Fibroblast of skin of right quadriceps (primary cell): ENCODE measurements at places on chromosomes 16 and 17.

- no peak for DNase-seq
Measured at GRCh38 chr17:69485251-69485661, 70.8 kb downstream of the MAP2K6 start.

GRCh38 chr17:77320485-77321256 is 179.9 kb downstream of the SEC14L1 start:
- peak; percentile 74 for DNase-seq

DNA sequence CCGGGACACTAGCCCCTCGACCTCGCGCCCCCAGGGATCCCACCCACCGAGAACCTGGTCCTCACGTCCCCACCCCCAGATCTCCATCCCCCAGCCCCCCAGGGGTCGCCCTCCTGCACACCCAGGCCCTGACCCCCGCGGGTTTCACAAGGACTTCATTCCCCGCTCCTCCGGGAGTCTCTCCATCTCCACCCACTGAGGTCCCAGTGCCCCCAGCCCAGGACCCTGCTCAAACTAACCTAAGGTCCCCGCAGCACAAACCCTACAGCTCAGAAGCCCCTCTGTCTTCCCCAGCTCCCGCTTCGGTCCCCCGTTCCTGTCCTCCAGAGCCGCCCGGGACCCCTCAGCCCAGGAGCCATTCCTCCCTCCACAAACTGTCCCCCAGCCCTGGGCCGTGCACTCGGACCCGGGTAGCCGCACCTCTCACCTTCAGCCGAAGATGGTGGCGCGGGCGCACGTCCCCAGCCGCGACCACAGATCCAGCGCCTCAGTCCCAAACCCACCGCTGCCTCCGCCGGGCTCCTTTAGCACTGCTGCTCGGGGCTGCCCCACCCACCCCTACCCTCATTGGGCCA is at the start of gene MYH10:
Gene MYH10, minus strand, starts transcription at position 499 of the 575 bp plus-strand sequence. CDS start 7,479 bp downstream, outside the sequence.
- DNase-seq = no peak

DNA sequence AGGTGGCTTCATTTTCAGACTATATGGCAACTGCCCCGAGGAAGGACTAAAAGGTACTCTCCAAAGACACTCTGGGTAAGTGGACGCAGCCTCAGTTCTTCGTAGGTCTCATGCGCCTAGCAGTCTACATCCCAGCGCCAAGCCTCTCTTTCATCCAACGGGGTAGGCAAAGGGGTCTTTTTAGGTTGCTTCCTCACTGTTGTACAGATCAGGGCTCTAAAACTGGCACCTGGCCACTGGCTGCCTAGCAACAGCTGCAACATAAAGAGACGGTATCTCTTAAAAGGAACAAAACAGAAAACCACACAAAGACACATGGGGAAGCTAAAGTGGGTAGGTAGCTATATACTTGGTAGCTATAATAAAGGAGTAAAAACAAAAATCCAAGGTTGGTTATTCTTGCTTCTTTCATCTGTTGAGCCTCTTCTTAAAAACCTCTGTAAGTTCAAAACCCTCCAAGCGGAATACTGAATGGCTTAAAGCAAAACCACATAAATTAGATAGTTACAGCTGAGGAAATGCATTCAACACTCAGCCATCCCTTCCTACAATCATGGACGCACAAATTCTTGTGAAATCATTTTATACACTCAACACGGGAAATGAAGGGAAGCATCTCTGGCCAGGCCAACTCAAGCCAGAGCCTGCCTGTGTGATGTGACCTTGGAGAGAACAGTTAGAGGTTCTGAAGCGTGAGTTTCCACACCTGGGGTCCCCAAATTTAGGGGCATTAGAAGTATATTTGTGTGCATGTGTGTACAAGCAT is 22.7 kb downstream of the CYTH1 start:
- DNase-seq = peak; percentile 60

DNA sequence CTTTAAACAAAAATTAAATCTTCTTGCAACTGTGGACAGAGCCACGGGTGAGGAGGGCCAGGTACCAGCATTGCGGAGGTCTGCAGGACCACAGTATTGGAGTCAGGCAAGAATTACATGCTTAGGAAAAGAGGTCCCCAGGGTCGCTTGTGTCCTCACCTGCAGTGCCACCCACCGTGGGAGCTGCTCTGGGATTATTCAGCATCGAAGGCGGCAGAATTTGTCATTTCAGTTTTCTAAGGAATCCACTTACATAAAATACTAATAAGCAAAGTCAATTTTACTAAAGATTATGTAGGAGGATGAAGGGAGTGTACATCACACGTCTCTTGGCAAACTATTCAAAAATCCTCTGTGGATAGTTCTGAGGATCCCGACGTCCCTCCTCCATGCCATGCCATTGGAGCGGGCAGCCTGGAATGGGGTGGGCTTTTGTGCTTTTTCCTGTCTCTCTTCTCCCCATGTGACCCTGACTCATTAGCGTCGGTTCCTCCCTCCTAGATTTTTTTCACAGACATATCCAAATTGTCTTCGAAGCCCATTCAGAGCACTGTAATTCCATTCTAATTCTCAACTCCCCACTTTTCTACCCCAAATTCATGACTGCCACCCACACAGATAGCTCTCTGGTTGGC is 3.0 kb upstream of the PIK3R6 start:
- no peak for DNase-seq

GRCh38 chr16:66295761-66296546 is 70.5 kb upstream of the CDH5 start:
- DNase-seq = no peak

DNA sequence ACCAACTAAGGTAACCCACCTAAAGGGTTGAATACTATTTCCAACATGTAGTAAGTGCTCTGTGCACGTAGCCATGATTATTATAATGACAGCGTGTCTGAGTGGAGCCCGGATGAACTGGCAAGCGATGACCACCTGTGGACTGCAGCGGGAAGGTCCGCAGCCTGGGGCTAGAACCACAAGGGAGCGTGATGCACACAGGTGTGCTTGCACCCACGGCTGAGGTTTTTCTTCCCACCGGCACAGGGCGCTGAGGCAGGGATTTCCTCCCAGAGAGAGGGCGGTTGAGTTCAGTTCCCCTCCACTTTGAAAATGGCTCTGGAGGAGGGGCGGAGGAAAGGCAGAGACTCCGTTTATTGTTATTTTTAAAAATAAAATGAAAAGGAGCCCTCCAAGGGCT is 221.7 kb upstream of the HSBP1 start:
- DNase-seq = no peak

- DNase-seq = no peak
Measured at GRCh38 chr17:19975601-19976000, 2.0 kb downstream of the AKAP10 start.

DNA sequence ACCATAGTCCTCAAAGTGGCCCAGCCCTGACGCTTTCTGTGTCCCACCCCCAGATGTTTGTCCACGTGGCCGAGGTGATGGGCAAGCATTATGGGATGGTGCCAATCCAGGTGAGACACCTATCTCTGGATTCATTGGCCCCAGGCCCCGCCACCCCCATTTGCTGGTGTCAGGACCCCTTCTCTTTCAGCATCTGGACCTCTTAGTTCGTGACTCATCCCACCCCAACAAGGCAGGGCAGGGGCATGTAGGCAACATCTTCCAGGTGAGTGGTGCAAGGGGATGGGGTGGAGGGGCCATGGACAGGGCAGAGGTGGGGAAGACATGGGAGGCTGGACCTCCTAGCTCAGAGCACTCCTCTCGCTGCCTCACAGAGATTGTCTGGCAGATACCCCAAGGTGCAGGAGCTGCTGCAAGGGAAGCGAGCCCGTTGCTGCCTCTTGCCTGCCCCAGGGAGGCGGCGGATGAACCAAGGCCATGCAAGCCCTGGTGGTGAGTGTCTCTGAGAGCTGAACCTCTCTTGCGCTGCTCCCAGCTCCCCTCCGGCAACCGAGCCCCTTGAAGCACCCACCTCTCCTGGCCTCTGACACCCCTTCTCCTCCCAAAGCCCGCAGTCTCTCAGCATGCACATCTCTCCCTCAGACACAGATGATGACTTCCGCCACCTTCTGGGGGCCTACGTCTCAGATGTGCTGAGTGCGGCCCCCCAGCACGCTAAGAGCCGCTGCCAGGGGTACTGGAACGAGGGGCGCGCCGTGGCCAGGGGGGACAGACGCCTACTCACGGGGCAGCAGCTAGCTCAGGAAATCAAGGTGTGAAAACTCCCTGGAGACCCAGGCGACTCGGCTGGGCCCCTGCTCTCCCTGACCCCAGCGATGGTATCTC is 3.6 kb downstream of the RNF112 start:
- no peak for DNase-seq

DNA sequence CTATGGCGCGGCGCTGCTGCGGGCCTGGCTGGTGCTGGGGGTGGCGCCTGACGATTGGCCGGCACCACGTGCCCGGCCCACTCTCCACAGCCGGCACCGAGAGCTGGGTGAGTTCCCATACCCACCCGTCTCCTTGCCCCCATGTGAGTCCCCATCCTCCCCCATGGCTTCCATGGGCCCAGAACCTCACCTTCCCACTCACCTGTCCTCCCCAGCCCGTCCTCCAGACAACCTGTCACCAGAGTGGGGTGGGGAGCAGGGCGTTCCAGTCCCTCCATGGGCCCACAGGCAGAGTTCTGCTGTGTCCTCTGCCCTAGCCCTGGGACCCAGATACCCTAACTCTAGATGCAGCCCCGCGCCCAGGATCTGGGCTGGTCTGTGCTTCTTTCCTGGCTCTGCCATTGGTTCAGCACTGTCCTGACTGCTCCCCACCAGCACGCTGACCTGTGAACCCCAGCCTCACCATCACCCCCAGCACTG is 5.5 kb downstream of the ARMC5 start:
- DNase-seq = no peak
